ENCODE measurements at places on chromosomes 2 and 18. TPM values are rescaled to one million over a fixed set of nuclear protein-coding genes. Genes with fewer than 3 reads are reported as not detected.

The CARF gene
- total RNA-seq = 15.8 TPM

The CWC22 gene
- total RNA-seq = 22.6 TPM

The RAB31 gene
- total RNA-seq = 1.3 TPM

The XDH gene
- not detected for total RNA-seq

- DNase-seq = no peak
Observed at GRCh38 chr2:111071600-111072171, 49.0 kb upstream of the BCL2L11 start.

- DNase-seq = no peak
Observed at GRCh38 chr18:63956755-63957154, 7.7 kb downstream of the HMSD start.

GRCh38 chr18:27794181-27794926 lies 382.6 kb downstream of the CDH2 start:
- no peak for DNase-seq

- DNase-seq = no peak
Observed at GRCh38 chr2:209314653-209315052, 109.2 kb upstream of the MAP2 start.

DNA sequence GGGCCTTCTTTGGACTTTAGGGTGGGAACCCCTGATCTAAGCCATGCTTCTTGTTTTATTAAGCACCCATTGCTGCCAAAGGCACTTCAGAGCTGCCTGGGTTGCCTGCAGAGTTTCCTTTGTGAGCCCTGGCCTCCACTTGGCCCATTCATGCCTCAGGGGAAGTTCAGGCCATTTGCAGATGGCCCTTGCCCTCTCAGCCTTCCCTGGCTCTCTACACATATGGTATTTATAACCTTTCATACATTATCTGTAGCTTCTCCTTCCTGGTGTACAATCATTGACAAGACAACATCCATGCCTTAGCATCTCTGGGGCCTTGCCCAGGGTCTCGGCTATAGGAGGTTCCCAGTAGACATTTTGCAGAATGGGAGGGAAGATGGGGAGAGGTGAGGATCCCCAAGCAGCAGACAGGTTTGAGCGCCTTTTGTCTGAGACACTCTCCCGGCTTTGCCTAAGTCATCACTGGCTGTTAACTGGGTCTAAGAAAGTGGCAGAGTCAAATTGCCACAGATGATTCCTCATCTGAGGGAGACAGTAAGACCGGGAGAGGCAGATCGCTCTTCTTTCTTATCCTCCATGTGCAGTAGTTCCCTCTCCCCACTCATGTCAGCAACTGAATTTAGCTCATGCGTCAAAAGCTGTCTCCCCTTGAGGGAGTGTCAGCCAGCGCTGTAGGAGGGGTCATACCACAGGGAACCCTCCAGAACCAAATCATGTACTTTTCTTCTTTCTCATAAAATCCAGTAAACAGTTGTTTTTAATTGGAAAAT lies 2.7 kb downstream of the EHD3 start:
- DNase-seq = no peak

DNA sequence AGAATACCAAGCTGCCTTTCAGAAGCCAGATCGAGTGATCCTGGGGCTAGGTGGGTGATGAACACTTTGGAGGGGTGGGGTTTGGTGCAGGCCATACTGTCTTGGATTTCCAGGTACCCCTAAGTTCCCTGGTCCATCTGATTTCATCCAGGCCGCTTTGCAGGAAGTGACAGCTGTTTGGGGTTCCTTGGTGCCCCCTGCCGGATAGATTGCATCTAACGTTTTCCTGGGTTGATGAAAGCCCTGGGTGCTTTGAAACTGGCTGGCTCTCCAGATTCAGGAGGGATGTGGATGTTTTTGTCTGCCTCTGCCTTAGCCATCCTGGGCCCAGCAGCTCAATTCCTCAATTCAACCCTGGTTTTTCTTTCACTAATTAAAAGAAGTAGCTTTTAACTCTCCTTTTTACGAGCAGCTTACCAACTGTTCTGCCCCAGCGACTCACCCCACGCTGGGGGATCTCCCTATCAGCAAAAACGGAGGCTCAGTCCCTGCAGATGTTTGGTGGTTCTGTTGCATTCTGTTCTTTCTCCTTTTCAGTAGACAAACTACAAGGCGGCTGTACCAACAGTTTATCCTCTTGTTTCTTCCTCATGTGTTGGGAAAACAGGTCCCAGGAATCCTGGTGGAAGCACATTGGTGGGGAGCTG lies 37.1 kb downstream of the ARHGEF4 start:
- DNase-seq = peak; percentile 67

DNA sequence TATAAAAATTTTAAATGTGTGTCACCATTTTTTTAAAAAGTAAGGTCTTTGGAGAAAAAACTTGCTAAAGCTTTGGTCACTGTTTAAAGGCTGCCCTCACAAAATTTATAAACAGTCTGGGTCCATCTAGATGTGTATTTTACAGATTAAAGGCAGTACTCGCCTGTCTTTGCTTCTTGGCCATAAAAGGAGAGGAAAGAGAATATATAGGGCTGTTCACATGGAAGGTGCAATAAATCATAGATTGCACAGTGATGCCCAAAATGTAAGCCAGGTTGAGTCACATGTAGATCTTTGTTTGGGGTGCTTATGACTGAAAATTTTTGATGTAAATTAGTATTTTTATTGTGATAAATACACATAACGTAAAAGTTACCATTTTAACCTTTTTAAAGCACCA lies 55.6 kb downstream of the MTCL1 start:
- DNase-seq = no peak

- DNase-seq = no peak
Observed at GRCh38 chr2:69652206-69652605, 8.7 kb upstream of the AAK1 start.

DNA sequence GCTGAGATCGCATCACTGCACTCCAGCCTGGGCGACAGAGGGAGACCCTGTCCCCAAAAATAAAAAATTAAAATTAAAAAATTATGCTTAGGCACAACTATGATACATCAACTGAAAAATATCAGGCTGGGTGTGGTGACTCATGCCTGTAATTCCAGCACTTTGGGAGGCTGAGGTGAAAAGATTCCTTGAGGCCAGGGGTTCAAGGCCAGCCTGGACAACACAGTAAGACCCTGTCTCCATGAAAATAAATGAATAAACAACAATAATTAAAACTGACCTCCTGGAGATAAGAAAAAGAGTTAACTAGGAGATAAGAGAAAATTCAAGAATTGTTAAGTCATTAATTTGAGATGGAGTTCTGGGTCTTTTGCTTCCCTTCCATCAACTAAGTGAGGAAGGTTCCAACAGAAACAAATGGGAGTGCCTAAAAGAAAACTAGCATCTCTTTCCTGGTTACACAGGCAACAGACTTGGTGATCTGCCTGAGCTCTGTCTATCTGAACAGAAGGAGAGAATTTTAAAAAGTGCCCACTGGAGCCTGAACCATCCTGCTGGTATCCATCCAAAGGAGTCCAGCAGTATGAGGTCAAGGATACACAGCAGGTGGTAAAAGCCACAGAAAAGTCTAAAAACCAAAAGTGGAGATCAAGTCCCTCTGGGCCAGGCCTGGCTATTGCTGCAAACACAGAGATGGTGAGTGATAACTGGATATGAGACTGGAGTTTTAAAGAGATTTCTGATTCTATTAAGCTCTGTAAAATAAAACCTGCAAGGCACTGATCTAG lies 8.8 kb downstream of the PPM1G start:
- DNase-seq = no peak

GRCh38 chr2:112893752-112894151 lies 17.2 kb upstream of the IL37 start:
- no peak for DNase-seq

DNA sequence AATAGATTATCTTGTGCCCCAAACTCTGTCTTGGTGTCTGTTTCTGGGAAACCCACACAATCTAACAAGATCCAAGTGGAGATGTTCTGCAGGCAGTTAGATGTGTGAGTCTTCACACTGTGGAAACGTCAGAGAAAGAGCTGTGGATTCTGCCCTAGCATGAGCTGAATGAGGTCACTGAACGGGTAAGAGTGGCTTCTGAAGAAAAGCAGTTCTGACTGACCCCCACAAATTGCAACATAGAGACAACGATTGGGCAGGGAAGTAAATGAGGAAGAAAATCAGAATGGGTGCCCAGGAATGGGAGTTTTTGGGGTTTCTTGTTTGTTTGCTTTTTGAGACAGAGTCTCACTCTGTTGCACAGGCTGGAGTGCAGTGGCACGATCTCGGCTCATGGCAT lies 12.9 kb upstream of the RPL37A start:
- DNase-seq = no peak

- DNase-seq = no peak
Observed at GRCh38 chr18:31618801-31619200, 27.1 kb downstream of the TTR start.

DNA sequence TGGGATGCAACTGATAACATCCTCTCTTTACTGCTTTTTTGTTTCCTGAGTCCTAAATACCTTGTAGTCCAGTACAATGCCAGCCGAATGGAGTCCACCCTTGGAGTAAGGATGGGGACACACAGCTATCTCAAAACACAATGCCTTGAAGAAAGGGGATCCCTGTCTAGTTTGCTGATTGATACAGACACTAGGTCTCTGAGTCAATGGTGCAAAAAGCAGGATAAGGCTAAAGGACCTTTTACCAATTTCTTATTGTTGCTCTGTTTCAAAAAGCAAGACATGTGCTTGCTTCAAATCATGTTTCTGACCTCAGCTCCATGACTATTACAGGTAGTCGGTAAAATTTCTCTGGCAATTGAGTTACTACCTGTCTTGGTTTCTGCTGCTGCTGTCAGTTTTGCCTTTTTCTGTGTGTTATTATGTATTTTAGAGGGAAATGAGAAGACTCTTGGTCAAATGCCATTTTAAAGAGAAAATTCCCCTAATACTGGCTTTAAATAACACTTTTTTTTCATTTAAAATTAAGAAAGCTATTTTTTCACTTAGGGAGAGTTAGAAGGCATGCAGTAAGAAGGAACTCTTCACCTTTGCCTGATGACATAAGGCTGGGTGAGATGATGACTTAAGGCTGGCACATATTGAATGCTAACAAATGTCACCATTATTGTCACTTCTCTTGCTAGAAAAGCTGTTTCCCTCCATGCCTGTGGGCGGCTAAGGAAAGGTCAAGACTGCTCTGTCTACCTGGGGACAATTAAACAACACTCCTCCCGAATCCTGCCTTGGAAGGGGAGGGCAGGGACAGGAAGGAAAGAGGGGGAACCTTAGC lies 4.9 kb upstream of the FIGLA start:
- no peak for DNase-seq

DNA sequence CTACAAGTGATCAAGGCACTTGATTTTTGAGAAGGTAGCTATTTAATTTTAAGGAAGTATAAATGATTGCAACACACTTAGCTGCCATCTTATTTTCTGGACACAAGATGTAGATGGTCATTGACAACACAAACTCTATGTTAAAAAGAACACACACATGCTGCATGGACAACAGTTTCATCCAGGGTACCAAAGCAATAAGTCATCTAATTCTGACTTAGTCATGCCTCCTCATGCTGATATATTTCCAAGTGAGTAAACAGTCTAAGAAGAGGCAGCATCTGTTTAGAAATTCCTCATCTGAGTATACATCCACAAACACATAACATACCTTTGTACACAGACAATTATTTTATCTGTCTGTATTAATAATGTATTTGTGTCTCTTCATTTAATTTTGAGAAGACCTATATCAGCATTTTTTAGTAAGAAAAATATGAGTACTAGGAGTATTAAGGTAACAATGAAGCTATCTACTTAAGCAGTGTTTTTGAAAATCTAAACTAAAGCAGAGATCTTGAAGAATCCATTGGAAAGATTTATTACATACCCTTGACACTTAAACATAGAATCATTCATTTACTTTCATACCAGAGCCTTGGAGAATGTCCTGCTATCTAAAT lies 84.9 kb downstream of the SCN1A start:
- DNase-seq = no peak

GRCh38 chr2:45237850-45238542 lies 228.7 kb upstream of the SIX2 start:
- no peak for DNase-seq

DNA sequence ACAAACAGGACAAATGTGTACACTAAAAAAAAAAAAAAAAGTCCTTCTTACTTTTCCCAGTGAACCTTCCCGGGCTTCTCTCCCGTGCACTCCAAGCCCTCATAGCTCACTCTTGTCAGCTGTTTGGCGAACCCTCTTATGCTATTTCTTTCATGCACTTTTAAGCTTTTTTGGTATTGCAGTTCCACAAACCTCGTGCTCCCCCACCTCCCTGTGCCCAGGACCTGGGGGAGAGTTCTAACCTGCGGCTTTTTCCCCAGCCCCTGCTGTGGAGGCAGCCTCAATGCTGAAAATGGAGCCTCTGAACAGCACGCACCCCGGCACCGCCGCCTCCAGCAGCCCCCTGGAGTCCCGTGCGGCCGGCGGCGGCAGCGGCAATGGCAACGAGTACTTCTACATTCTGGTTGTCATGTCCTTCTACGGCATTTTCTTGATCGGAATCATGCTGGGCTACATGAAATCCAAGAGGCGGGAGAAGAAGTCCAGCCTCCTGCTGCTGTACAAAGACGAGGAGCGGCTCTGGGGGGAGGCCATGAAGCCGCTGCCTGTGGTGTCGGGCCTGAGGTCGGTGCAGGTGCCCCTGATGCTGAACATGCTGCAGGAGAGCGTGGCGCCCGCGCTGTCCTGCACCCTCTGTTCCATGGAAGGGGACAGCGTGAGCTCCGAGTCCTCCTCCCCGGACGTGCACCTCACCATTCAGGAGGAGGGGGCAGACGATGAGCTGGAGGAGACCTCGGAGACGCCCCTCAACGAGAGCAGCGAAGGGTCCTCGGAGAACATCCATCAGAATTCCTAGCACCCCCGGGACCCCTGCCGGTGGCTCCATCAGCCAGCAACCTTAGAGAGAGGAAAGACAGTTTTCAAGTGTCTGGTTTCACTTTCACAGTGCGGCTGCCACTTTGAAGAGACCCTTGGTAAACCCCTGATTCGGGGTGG lies 826 bp downstream of the KCNE4 start:
- DNase-seq = no peak

All from T-cell (primary cell).